Stimulated activated CD8-positive, alpha-beta memory T cell treated with anti-CD3 and anti-CD28 coated beads, Interleukin-15, amount 100 ng/mL, for 24 hours (primary cell): ENCODE measurements at places on chromosomes 7 and 10.

DNA sequence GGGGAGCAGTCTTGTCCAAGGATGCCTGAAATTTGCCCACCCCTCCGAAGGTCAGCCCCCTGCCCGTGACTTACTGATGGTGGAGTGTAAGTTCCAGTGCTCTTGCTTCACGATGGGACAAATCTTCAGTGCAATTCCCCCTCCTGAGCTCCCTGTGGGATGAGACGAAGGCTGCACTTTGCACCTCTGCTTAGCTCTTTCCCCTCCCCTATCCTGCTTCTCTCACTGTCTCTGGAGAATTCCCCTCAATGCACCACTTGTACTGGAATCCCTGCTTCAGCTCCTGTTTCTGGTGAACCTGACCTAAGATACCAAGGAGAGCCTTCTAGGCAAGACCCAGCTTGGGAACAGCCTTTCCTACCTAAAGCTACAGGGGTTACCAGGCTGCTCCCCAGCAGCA lies 122.9 kb upstream of the ZMIZ1 start:
- DNase-seq = no peak

DNA sequence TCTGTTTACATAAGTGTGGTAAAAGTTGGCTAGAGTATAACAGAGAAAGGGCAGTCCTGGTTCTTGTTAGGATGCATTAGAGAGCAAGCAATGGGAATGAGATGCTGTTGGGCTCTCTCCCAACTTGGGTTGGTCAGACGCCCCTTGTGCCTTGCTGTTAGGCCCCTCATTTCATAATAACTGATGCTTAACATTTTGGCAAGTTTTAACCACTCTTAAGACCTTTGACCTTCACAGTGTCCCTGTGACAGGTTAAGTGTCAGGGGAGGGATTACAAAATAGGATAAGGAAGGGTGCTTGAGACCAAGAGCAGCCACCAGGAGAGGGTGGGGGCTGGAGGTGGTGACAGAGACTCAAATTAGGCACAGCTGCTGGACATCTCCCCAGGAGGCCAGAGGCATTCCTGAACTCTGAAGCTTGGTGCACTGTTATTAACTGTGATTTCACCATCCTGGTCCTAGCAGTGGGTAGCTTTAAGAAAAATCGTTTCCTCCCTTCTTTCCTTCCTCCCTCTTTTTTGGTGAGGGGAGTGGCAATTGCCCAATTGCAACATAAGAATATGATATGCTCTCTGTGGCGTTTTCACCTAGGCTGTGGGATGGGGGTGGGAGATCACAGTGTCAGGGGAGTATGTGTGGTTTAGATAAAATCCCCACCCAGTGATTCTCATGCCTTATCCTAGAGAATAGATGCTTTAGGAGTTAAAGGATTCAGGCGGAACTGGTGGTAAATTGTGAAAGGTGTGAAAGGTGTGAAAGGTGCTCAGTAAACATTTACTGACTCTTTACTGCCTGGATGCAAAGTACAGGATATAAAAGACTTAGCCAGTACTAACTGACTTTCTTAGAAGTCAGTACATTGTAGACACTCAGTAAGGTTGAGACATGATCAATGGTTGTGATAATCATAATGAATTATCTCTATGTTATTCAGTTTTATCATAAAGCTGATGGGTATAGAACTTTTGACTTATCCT lies 270.5 kb downstream of the BICC1 start:
- DNase-seq = no peak

DNA sequence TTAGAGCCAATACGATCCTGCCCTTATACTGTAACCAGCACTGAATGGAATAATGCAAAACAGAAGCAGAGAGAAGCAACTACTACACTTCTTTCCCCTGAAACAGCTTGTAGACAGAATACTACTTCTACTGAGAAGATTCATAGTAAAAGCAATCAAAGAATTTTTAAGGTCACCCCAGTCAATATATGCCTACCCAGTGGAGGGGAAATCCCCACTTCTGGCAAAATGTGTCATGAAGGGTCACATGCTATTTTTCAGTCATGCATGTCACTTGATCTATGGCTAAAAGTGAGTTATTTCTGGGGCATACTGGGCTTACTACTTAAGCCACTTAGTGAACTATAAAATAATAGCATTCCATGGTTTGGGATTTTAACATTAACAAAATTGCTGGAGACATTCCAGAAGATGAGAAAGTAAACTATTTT lies 25.6 kb downstream of the IRF5 start:
- DNase-seq = no peak

DNA sequence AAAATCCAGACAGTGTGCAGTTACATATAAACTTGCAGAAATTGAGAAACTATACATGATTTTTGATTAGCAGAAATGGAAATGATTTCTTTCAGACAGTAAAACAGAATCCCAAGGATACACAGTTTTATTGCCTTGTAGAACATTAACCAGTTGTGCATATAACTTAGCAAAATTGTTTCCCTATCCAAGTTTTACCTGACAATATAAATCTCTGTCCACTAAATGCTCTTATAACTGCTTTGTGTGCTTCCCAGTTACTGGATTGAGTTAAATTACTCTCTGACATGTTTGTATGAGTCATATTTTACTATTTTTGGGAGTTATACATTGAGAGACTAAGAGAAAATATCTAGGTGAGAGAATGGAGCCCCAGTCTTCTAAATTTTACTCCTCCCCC lies 563.4 kb downstream of the SH2D4B start:
- no peak for DNase-seq

DNA sequence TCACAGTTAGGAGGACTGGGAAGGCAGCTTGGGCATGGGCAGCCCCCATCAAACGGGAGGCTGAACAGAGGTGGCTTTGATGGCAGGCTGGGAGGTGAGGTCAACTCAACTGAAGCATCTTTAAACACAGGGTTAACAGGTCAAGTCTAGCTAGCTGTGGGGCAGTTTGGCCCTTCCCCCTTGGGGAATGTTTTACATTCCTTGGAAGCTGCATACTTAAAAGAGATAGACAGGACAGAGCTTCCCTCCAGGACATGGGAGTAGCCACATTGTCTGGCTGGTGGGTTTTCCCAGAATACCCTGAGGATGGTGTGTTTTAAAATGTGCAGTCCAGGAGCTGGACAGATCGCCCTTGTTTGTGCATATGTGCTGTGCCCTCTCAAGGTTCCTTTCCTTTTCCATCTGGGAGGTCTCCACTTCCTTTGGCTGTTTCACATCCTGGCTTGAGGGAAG lies 6.8 kb upstream of the RASSF4 start:
- no peak for DNase-seq

DNA sequence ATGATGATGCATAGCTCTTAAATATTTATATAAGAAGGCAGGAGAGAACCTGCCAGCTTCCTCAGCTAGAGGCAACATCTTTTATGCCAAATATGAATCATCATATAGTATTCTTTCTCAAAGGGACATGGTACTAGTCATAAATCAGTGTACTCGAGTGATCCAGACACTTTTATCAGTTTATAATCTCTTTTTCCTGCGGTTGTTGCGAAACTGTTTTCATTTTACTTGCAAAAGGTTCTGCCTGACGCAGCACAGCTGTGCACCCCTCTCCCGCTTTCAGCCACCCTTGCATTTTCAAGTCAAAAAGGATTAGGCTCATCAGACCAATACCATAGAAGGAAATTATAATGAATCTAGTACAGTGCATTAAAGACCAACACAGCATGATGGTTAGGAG lies 332.3 kb upstream of the PRKCQ start:
- no peak for DNase-seq

GRCh38 chr7:37028909-37029440 lies 304.7 kb upstream of the AOAH start:
- no peak for DNase-seq

DNA sequence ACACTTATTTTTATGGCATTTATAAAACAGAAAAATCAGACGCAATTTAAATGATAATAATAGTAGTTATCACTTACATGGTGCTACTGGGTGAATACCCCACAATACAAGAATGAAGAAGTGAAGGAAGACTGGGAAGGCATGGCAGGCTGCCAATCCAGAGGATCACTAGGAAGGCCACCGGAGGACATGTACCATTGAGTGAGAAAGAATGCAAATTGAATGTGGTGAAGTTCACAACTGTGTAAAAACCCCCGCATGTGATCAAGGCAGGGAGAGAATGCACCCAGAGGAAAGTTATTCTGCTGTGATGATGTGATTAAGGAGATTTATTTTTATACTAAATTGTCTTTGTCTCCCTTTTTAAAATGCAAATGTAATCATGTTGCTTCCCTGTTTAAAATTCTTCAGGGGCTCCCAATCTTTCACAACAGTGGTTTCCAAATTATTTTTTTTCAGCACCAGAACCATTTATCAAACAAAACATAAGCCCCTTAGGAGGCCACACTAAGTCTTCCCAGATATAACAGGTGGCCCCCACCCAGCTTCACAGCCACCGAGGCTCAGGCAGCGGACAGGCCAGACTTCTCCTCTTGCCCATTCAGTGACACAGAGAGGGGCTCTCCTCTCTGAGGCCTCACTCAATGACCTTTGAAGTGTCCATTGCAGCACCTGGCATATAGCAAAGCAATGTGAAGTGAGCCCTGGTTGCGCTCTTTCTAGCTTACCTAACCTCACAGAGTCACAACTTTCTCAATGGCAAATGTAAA lies 59.6 kb downstream of the FRMPD2 start:
- no peak for DNase-seq

- DNase-seq = no peak
Measured at GRCh38 chr7:1234049-1234880, 1.6 kb downstream of the UNCX start.

- no peak for DNase-seq
Measured at GRCh38 chr7:123658023-123658422, 2.4 kb downstream of the LMOD2 start.

DNA sequence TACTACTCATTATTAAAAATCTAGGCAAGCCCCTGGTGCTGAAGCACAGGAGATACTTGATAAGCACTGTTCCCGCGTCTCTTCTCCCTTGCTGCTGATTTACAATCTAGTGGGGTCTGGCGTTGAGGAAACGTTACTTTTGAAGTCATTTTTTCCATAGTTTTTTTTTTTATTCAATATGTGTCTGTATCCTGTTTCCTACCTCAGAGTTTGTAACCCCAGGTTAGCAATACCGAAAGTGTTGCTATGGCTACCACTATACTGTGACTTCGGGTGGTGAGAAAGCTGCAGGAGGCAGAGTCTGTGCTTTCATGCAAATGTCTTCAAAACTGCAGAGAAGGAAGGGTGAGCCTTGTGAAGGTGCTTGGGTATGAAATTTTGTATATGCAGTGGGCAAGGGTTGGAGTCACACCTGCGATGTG lies 458.8 kb upstream of the GHITM start:
- DNase-seq = no peak

DNA sequence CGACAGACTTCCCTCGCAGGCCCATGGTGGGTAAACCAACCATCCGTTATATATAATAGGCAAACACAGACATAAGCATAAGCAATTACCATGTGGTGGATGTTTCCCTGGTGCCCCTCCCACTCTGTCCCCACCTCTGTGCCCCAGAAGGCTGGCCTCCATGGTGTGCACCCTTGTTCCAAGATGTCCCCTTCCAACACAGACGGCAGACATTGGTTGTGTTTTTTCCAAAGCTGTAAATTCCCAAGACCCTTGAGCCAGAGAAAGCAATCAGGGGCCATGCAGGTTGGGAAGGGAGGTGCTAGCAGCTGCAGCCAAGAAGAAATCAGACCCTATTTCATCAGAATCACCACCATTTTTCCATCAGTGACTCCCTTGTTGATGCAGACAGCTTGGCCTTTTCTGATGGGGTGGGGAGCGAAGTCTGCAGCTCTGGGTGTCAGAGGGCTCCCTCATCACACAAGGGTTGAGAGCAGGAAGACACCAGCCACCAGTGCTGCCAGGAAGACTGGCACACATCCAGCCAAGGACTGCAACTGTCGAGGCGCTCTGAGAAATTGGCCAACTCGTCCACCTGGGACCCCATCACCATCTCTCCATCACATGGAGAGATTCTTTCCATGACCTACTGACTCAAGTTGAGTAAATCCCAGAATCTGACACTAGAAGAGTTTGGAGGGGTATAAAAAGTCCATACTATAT lies 86.8 kb upstream of the CHST15 start:
- DNase-seq = no peak

- no peak for DNase-seq
Measured at GRCh38 chr7:12581897-12582296, 11.4 kb downstream of the SCIN start.

- no peak for DNase-seq
Measured at GRCh38 chr7:108292541-108292940, 162.4 kb upstream of the LAMB4 start.

GRCh38 chr7:37549076-37549931 lies 100.6 kb upstream of the ELMO1 start:
- DNase-seq = no peak

GRCh38 chr10:25483999-25484398 lies 309.2 kb downstream of the GPR158 start:
- no peak for DNase-seq

GRCh38 chr7:17640730-17641377 lies 299.4 kb downstream of the SNX13 start:
- DNase-seq = no peak

GRCh38 chr10:3622427-3622826 lies 162.6 kb downstream of the KLF6 start:
- no peak for DNase-seq

- DNase-seq = no peak
Measured at GRCh38 chr10:33252794-33253203, 81.7 kb downstream of the NRP1 start.

GRCh38 chr7:140646931-140647647 lies 6.5 kb upstream of the DENND2A start:
- DNase-seq = no peak

- DNase-seq = no peak
Measured at GRCh38 chr10:86168256-86168655, 198.3 kb downstream of the GRID1 start.

- DNase-seq = no peak
Measured at GRCh38 chr7:38629651-38630510, 1.3 kb downstream of the AMPH start.

DNA sequence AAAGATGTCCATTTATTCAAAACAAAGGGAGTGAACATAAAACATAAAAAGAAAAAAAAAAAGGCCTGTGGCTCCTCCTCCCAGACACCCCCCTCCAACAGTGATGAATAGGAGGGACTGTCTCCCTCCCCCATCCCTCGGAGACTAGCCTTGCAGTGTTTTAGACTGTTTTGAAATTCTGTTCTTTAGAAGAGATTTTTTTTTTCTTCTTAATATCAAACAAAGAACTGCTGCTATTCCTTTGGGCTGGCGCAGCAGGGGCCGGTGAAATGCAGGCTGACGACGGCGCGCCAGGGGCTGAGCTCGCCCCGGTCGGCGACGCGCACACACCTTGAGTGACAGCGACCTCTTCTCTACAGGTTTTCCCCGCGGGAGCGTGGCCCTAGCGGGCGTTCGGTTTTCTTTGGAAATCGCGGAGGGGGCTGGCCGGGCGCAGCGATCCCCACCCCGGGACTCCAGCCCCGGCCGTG lies at the start of gene LANCL2:
LANCL2 (plus strand) TSS at position 133 of the 470 bp plus-strand sequence. CDS start 689 bp downstream, outside the sequence.
- no peak for DNase-seq

- peak; percentile 13 for DNase-seq
Measured at GRCh38 chr10:70381471-70382421, 679 bp downstream of the LRRC20 start.

GRCh38 chr10:14601872-14602725 lies 172.6 kb downstream of the FAM107B start:
- DNase-seq = no peak
